CD4-positive, alpha-beta T cell treated with Interleukin-10 for 1 hour (primary cell): ENCODE measurements at places on chromosomes 4 and X.

DNA sequence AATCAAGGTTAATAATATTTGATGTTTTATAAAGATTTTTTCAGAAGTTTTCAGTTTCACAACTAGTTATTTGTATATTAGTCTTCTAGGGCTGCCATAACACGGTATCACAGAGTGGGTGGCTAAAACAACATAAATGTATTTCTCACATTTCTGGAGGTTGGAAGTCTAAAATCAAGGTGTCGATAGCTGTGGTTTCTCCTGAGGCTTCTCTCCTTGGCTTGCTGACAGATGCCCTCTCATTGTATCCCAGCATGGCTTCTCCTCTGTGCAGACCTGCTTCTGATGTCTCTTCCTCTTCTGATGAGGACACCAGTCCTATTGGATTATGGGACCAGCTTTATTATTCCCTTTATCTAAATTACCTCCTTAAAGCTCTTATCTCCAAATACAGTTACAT lies 1456.6 kb downstream of the STIM2 start:
- DNase-seq: no peak

GRCh38 chrX:103356858-103357257 lies 552 bp downstream of the TCEAL9 start:
- DNase-seq: no peak

- no peak for DNase-seq
These were observed 16.0 kb downstream of the UBA6 start for GRCh38 chr4:67684839-67685531.

DNA sequence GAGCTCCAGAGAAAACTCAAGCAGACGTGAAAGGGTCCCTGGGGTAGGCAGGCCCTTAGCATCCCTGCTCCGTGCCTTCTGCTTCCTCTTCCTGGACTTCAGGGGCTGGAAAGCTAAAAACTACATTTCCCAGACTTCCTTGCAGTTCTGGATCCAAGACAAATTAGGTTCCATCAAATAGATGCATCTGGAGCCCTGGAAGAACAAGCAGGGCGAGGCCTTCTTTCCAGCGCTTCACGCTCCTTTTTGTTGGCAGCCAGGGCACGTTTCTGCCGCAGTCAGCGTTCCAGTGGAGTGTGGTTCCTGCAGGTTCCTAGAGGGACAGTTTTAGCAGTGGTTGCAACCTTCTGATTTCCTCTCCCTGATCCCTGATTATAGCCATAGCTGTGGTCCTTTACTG lies 53.6 kb upstream of the MSX1 start:
- DNase-seq: no peak

DNA sequence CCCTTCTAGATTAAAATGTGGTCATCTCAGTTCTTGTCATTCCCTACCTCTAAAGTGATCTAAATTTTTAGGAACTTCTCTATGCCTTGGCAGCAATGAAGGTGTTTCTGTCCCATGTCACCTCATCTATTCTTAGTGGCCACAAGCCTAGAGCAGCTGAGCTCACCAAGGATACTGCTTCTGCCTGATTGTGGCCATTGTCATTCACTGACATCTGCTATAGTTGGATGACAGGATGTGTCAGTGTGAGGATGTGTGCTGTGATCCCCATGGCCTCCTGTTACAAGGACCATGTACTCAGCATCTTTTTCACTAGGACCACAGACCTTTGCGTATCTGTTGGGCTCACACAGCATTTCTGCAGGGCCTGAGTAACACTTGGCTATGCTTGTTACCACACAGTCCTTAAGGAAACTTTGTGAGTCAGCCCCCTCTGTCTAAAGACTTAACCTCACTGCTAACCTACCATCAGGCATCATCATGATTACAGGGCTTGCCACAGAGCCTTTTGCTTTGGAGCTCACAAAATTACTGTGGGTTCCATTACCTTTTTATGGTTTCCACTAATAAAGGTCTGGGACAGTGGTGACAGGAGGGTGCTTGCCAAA lies 421.0 kb downstream of the ADAM29 start:
- DNase-seq: no peak
